ENCODE measurements at places on chromosomes 13 and 19.

- DNase-seq = no peak
These were observed 5.6 kb downstream of the CEACAM7 start for GRCh38 chr19:41682437-41682836.

DNA sequence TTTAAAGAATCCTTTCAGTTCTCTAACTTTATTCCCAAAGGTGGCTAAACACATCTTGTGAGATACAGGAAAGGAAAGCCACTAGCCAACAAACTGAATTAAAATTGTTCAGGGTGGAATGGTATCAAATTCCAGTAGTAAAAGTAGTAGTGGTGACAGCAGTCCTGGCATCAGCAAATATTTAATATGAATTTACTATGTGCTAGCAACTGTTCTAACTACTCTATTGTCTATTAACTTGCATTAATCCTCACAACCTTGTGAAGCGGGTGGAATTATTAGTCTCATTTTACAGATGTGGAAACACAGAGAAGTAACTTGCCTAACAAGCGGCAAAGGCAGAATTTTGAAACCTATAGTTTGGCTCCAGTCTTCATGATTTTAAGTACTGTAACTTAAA is 130.1 kb downstream of the KLF12 start:
- DNase-seq = no peak

DNA sequence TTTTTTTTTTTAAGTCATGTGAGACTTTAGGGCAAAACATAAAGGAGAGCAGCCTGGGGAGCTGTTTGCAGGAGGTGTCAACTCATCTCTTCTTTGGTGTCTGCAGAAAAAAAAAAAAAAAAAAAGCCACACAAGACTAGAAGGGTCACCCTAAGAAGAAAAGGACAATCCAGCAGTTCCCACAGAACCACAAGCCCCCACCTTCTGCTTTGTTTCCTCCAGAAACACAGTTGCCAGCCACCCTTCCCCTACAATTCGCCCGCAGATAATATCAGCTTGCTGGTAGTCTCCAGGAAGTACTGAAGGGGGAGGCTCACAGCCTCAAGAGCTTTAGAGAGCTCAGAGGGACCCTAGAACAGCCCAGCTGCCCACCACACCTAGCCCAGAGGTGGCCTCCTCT is 22.3 kb upstream of the ZBTB7A start:
- DNase-seq = peak; percentile 69

DNA sequence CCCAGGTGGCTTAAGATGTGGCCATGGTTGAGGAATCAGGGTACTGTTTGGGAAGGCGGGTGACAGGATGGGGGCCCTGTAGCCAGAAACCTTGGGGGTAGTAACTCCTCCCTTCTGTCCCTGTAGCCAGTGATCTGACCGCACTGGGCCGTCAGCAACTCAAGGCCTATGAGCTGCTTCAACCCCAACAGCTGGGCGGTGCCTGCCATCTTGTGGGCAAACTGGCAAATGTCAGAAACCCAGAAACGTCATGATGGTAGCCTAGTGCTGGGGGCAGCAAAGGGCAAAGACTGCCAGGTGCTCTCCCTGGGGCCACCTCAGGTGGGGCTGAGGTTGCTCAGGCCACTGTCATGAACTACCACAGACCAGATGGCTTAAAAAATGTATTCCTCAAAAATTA is 3.5 kb downstream of the COPE start:
- DNase-seq = peak; percentile 16

- no peak for DNase-seq
These were observed 33.2 kb downstream of the UNC13A start for GRCh38 chr19:17654993-17655392.

DNA sequence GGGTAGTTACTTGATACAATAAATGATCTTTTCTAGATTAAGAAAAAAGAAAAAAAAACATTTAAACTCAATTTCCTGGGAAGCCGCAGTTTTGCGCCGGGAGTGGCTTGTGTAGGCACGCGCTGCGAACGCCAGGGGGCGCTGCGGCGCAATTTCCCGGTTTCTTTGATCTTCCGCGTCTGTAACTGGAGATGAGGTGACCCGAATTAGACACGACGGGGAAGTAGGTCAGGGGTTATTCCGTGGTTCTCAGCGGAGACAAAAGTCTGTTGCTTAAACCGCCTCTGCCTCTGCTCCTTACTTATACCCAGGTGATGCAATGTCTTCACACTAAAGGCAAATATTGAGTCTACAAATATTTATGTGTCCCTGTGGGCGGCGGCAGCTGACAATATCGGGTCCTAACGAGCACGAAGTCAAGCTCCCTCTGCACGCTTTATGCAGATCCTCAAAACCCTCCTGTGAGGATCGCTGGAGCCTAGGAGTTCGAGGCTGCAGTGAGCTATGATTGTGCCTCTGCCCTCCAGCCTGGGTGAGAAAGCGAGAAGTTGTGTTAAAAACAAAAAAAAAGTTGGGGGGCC is 15.2 kb downstream of the STXBP2 start:
- DNase-seq = peak; percentile 87

GRCh38 chr13:98576200-98576945 is 534 bp downstream of the STK24 start:
- no peak for DNase-seq

DNA sequence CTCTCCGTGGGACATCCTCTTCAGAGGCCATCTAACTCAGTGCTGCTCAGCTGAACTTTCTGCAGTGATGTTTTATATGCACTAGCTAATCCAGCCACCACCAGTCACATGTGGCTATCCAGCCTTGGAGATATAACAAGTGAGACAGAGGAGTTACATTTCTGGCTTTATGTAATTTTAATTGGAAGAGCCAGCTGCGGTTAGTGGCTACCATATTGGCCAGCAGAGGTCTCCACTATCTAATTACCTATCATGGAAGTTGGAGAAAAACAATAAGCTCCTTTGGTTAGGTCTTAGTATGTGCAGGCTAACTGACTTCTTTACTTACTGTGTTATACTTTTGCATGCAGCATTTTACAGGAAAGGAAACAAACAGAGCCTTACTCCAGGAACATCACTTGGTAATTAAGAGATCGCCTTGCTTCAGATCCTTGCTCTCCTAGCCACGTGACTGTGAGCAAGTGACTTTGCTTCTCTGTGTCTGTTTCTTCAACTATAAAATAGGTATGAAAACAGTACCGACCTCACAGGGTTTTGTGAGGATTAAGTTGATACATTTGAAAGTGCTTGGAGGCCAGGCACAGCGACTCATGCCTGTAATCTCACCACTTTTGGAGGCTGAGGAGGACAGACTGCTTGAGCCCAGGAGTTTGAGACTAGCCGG is 1.6 kb upstream of the KLK10 start:
- peak; percentile 25 for DNase-seq

GRCh38 chr13:110301083-110301482 is 5.9 kb downstream of the COL4A1 start:
- no peak for DNase-seq

DNA sequence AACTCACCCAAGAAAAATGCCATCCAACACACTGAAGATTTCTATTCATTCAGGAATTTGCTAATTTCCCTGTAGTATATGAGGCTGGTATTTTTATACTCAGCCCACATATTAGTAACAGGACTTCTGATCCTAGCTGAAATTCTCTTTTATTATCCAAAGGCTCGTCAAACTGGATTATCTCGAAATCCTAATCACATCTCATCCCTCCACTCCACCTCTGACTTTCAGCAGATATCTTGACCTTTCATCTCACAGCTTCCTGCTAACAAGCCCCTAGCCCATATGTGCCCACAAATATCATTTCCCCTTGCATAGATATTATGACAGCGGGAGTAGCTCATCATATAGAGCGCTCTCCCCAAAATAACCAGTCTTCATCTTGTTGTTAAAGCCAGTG is 279.7 kb downstream of the FGF14 start:
- DNase-seq = no peak

- no peak for DNase-seq
These were observed 59.1 kb upstream of the EEF1AKMT1 start for GRCh38 chr13:20832861-20833260.

- no peak for DNase-seq
These were observed 517.4 kb downstream of the RFC3 start for GRCh38 chr13:34335014-34336007.

- DNase-seq = no peak
These were observed 38.4 kb downstream of the ACTN4 start for GRCh38 chr19:38685666-38686529.

DNA sequence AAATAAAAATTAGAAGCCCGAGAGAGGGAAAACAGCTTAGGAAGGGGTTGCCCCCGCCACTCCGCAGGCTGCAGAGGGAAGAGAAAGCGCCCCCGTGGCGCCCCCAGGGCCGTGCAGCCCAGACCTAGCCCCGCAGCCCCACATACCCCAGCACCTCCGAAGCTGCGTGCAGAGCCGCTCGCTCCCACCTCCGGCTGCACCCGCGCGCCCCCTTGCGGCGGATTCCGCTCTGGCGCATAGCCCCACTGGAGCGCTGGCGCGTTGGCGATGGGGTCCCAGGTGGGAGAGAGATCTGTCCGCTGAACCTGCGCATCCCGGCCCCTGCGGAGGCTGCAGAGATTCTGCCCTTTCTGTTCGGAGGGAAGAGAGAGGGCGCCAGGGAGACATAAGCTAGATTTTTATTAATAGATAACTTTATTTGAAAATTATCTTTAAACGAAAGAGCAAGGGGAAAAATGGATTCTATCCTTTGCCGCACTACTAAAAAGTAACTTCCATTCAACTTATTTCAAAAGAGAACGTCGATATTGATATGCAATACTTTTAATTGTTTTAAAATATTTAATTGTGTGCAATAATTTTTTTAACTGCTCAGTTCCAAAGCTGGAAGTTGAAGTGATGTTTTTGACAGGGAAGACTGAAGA is 11.7 kb upstream of the CLN5 start:
- DNase-seq = peak; percentile 84

- DNase-seq = no peak
These were observed 33.5 kb upstream of the TMTC4 start for GRCh38 chr13:100707818-100708740.

- no peak for DNase-seq
These were observed 3.6 kb downstream of the POP4 start for GRCh38 chr19:29609636-29610035.

DNA sequence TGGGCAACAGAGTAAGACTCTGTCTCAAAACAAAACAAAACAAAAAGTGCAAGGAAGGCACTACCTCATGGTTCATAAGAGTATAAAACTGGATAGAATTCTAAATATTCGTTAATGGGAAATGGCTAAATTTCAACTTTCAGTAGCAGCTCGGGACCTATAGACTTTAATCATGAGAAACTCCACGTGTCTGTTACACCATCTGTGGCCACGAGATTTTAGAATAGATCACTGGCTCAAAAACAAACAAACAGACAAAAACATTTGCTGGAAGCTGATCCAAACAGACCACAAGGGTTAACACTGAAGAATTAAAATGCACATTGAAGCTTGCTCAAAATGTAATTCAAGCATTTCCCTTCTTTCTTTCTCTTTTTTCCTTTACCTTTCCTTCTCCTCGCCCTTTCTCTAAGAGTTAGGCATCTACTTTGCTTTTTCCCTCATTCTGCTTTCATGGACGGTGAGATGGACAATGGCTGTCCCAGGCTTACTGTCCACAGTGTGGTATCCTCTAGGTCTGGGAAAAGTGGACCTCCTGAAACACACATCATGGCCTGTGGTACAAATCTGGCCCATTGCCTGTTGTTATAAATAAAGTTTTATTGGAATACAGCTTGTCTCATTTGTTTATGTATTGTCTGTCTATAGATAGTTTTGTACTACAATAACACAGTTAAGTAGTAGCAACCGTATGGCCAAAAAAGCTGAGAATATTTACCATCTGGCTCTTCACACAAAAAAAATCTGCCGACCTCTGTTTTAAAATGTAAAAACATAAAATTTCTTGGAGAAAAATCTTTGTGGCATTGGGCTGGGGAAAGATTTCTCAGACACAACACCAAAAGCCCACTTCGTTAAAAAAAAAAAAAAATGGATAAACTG is 10.3 kb downstream of the ELAVL1 start:
- no peak for DNase-seq

- no peak for DNase-seq
These were observed 7.2 kb downstream of the ABCA7 start for GRCh38 chr19:1046836-1047695.

GRCh38 chr13:42048342-42048683 is at the start of gene DGKH:
TSS of gene DGKH (plus strand) at chr13:42048648. CDS start at chr13:42048774, 126 bp downstream.
- no peak for DNase-seq

DNA sequence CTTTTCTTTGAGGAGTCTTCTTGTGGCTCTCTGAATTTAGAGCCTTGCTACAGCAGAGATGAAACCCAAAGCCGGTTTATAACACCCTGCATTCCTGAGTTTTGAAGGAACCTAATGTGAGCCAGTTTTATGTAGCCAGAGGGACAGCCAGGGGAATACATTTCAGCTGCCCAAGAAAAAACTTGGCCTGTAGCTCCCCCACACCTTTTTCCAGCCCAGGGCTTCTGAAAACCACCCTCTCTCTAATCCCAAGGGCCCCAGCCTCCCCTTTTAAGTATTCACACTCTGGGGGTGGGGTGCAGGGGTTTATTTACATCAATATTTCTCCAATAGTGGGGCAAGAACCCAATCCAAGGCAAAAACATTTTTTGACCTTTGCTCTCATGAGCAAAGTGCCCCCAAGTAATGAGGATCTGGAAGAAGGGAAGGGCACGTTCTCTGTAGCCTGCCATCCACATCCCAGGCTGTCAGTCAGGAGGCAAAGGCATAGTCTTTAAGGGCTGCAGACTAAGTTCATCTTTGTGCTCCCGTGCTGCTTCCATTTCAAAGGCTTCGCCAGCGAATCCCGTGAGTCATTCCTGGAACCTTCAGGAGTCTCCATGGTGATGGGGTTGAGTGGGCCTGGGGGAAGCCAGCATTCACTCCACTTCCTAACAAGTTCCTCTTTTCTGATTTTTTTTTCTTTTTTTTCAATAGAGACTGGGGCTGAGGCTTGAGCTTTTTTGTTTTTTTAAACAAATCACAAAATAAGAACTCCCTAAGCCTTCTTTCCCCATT is 33.2 kb upstream of the MEDAG start:
- no peak for DNase-seq

DNA sequence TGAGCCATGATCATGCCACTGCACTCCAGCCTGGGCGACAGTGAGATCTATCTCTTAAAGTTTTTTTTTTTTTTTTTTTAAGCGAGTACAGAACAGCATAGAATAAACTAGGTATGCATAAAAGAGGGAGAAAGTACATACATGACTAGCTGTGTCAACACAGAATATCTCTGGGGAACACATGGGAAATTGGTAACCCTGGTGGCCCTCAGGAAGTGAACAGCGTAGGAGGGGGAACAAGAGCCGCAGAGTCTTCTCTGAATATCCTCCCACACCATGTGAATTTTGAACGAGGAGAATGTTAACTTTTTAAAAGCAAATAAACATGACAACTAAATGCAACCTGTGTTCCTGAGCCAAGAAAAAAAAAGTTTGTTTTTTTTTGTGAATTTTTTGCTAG is 15.2 kb downstream of the PHLDB3 start:
- no peak for DNase-seq
